ENCODE measurements at places on chromosomes 12 and 14. TPM values are rescaled to one million over a fixed set of nuclear protein-coding genes. Genes with fewer than 3 reads are reported as not detected.

DMAC2L gene
- polyA plus RNA-seq, result 19.9 TPM

MMP19 gene
- 6.9 TPM for polyA plus RNA-seq

DENR gene
- 16.5 TPM for polyA plus RNA-seq

VCPKMT gene
- polyA plus RNA-seq, result 3.8 TPM

DEPDC4 gene
- polyA plus RNA-seq, result 0.50 TPM

LRRC43 gene
- polyA plus RNA-seq, result 2.3 TPM

CMA1 gene
- not detected for polyA plus RNA-seq

PLEKHD1 gene
- 0.07 TPM for polyA plus RNA-seq

UBC gene
- 1,140 TPM for polyA plus RNA-seq

FAM186B gene
- polyA plus RNA-seq, result 0.16 TPM

BIN2 gene
- 1.8 TPM for polyA plus RNA-seq

ERP27 gene
- 0.32 TPM for polyA plus RNA-seq

GABARAPL1 gene
- 208 TPM for polyA plus RNA-seq

CCNK gene
- 12.2 TPM for polyA plus RNA-seq

Data from right cardiac atrium (tissue), 5 donors.